ENCODE measurements at places on chromosomes 7 and 10.

DNA sequence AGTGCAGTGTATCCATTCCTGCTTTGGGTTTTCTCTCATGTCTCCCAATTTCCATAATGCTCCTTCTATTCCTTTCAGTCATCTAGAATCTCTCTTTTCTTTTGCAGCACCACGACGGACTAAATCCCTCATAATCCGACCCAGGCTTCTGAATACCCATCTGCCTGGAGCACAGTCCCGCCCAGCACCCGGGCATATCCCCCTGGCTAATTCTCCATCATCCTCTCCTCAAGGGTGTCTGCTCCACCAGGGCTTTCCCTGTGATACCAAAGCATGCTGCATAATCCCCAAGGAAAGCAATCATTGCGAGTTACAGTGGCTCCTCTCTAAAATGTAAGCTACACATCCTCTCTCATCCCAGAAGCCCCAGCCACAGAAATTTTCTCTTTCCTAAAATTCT lies 321.9 kb downstream of the CCDC3 start:
- DNase-seq, result no peak

DNA sequence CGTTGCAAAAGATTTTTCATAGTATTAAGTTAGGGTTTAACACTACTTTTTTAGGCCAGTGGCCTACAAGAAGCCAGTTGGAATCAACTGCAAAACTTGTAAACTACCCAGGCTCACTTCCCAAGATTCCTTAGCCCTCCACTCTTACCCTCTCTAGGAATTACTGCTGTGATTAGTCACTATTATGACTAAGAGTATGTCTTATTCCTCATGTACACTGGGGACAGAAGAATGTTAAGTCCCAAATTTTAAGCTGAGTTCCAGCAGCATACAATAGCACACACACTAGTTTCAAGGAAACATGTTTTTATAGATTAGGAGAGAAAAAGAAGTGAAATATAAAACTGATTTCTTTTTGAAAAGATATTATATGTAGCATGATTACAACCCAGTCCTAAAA lies 42.8 kb downstream of the FBXL13 start:
- no peak for DNase-seq

DNA sequence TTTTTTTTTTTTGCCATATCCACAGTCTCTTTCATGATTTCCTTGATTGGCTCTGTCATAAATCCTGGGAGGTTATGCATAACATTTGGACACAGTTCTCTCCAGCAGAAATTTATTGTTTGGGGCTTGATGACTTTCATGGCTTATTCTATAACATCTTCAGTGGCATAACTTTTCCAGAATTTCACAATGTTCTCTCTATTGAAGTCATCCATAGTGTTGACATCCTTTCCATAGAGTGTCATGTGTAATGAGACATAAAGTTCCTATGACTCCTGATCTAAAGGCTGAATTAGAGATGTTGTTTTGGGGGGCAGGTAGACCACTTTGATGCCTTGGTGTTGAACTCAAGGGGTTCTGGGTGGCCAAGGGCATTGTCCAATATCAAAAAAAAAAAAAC lies 36.7 kb upstream of the STK17A start:
- no peak for DNase-seq

DNA sequence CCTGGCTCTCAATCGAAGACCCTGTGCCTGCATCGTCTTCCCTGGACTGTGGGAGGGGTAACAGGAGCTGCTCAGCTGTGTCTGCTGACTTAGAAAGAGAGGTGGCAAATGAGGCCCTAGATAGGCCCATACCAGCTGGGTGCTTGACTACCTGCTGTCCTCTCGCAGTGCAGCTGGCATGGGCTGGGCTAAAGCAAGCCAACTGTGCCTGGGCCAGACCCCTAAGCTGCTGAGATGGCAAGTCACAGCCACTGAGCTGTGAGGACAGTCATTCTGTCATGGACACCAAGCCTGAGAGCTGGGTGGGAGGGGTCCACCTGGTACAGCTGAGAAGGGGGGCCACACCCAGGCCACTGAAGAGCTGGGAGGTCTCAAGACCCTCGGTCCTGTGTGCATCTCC lies 45.8 kb upstream of the AQP1 start:
- DNase-seq, result no peak

GRCh38 chr10:42992156-42992956 lies 84.5 kb upstream of the RET start:
- no peak for DNase-seq

GRCh38 chr10:125062227-125062913 lies 98.0 kb downstream of the CTBP2 start:
- DNase-seq, result no peak

DNA sequence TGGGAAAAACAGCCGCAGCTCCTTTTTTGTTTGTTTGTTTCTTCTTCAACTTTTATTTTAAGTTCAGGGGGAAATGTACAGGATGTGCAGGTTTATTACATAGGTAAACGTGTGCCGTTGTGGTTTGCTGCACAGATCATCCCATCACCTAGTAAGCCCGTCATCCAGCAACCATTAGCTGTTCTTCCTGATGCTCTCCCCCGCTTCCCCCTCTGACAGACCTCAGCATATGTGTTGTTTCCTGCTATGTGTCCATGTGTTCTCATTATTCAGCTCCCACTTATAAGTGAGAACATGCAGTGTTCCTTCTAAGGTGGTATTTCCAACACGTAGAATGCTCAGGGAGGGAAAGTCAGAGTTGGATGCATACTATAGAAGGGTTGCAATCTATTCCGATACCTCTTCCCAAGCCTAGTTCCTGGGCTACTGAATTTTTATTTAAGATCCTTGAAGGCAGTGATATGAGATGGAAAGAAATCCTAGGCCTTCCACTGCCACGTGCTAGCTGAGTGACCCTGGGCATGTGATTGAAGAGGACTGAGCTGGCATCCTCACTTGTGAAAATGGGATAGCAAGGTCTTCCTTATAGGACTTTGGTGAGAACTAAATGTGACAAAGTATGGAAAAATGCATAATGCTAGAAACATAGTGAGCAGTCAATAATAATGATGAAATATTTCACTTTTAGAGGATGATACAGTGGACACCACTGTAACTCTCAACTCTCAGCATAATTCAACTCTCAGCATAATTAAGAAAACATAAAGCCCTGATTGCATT lies 278.5 kb downstream of the REEP3 start:
- DNase-seq, result no peak

DNA sequence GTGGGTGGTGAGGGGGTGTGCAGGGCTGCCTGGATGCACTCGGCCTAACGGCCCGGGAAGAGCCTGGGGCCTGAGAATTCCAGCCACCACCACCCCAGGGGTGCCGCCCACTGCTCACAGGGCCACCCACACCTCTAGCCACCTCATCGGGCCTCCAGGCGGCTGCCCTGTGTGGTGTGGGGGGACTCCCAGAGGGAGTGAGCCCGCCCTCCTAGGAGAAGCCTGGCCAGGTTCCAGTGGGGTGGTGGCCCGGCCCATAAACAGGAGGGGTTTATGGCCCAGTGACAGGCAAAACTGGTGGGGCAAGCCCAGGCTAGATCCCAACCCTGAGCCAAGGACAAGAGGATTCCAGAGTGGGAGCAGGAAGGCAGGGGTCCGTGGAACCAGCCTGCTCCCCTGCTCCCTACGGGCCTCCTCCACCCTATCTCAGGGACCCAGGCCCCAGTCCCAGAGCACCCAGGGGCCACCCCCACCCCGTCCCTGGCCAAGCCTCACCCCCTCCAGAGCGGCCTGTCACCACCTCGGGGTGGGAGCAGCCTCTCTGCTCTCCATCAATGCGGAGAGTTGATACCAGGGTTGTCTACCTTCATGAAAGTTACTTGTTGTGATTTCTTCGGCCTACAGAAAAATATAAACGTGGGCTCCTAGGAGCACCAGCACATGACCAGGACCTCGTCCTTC lies 20.2 kb upstream of the PDGFA start:
- no peak for DNase-seq
